ENCODE measurements at places on chromosomes 5 and 9. TPM values are rescaled to one million over a fixed set of nuclear protein-coding genes. Genes with fewer than 3 reads are reported as not detected.

Gene PPP1R26
- total RNA-seq, result 7.4 TPM

GRCh38 chr5:7827610-7828009 lies 23.3 kb downstream of the CFAP90 start:
- H3K4me3 ChIP-seq, result no peak overlapping the region
- no peaks in the 10 kb centered on the region for H3K27me3 ChIP-seq
- H3K27ac ChIP-seq, result no peak overlapping the region
- H3K4me1 ChIP-seq, result no peaks in the 10 kb centered on the region
- no peak for DNase-seq

GRCh38 chr5:181173420-181174342 lies 26.3 kb downstream of the OR2V2 start:
- peaks cover 82% of the 10 kb centered on the region for H3K27me3 ChIP-seq
- peaks cover 13% of the 10 kb centered on the region for H3K4me1 ChIP-seq
- DNase-seq, result no peak
- H3K36me3 ChIP-seq, result no peaks in the 10 kb centered on the region

GRCh38 chr5:127014573-127014972 lies 15.8 kb downstream of the MARCHF3 start:
- no peak overlapping the region for H3K4me3 ChIP-seq
- no peaks in the 10 kb centered on the region for H3K36me3 ChIP-seq
- H3K27me3 ChIP-seq, result no peaks in the 10 kb centered on the region
- no peak overlapping the region for H3K27ac ChIP-seq
- peaks cover 7% of the 10 kb centered on the region for H3K4me1 ChIP-seq

- peak overlapping the region; percentile 64 for H3K27ac ChIP-seq
- DNase-seq, result no peak
- H3K27me3 ChIP-seq, result peaks cover 20% of the 10 kb centered on the region
- no peaks in the 10 kb centered on the region for H3K36me3 ChIP-seq
- peak overlapping the region; percentile 76 for H3K4me3 ChIP-seq
These were observed 8.7 kb upstream of the GRIN1 start for GRCh38 chr9:137130176-137130755.

Gene PCBD2
- total RNA-seq, result 13.4 TPM

- DNase-seq, result no peak
- H3K36me3 ChIP-seq, result no peaks in the 10 kb centered on the region
- peaks cover 30% of the 10 kb centered on the region for H3K4me1 ChIP-seq
- no peak overlapping the region for H3K4me3 ChIP-seq
- H3K27me3 ChIP-seq, result no peaks in the 10 kb centered on the region
- H3K27ac ChIP-seq, result no peak overlapping the region
These were observed 39.9 kb downstream of the FNIP1 start for GRCh38 chr5:131756942-131757341.

DNA sequence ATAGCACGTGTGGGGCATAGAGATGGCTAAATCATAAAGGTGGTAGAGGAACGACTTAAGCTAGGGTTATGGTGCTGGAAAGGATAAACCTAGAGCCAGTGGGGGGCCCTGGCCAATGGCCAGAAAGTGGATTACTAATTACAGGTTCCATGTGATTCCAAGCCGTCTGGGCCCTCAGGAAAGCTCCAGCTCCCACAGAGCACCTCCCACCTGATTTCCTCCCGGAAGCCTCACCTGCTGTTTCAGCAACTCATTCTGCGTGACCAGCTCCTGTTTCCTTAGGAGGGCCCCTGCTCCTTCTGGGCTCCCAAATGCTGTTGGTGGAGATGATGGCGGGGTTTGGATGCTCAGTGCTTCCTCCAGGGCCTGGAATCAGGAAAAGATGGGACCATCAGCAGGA lies 16.2 kb downstream of the GPX3 start:
- DNase-seq, result no peak
- H3K36me3 ChIP-seq, result peaks cover 98% of the 10 kb centered on the region
- H3K27me3 ChIP-seq, result no peaks in the 10 kb centered on the region

GRCh38 chr9:880725-881124 lies 39.2 kb downstream of the DMRT1 start:
- no peaks in the 10 kb centered on the region for H3K36me3 ChIP-seq
- H3K4me1 ChIP-seq, result no peaks in the 10 kb centered on the region
- DNase-seq, result no peak

Measured in suprapubic skin (tissue), 4 donors.